Globus pallidus (tissue), 1 donor: ENCODE measurements at places on chromosomes 5 and 9.

GRCh38 chr5:41094871-41095270, 23.7 kb upstream of the MROH2B start:
- no peak for DNase-seq

GRCh38 chr5:176934309-176934930, 35.3 kb upstream of the HK3 start:
- no peak for DNase-seq

GRCh38 chr5:58279259-58279658, 180.6 kb downstream of the PLK2 start:
- DNase-seq = no peak

DNA sequence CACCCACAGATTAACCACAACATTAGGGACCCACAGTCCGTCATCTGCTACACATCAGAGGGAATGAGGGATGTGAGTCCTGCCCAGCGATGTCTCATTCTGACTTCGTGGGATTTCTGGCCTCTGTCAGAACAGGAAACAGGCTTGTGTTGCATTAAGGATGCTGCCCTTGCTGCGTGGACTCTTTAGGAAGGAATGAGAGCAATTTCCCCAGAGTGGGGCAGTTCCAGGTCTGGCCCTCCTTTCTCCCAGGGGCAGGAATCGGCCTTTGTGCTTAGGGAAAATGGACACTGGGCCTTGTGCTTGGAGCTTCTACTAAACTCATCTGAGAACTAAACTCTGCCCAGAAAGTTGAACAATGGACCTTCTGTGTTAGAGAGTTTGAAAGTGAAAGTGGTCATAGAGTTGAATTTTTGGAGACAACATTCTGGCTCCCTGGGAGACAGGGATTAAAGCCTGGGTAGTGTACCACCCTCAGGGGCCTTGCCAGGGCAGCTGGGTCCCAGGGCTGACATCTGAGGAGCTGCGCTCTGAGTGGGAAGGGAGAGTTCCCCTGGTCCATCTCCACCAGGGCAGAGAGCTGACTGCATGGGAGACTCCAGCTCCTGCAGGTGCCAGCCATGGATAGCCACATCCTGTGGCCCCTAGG, 37.8 kb upstream of the S1PR3 start:
- DNase-seq = peak; percentile 66

DNA sequence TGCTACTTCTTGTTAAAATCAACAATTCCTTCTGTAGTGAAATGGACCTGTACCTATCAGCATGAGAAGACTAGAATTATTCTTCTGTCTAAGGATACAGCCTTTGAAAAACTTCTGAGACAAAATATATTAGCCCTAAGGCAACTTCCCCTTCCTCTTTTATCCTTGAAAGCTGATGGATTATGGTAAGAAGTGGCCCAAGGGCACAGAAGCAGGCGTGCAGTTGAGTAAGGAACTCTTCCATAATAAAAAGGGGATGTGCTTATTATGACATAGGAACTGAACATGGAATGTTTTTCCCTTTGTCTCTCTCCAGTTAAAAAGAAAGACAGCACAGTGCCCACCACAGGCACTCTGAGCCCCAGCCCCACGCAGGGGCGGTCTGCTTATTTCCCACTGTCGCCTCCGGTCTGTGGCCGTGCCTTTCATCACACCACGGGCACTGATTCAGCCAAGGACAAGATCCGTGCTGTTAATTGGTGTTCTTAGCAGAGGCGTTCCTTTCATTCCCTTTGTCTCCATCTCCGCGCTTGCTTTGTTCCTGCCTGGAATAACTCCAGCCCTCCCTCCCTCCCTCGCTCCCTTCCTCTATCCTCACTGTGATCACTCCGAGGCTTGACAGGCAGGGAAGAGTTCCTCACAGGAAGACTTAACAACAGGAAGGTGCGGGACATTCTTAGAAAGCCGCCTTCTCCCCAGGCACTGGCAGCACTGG, 135.9 kb upstream of the OTULINL start:
- DNase-seq = no peak

DNA sequence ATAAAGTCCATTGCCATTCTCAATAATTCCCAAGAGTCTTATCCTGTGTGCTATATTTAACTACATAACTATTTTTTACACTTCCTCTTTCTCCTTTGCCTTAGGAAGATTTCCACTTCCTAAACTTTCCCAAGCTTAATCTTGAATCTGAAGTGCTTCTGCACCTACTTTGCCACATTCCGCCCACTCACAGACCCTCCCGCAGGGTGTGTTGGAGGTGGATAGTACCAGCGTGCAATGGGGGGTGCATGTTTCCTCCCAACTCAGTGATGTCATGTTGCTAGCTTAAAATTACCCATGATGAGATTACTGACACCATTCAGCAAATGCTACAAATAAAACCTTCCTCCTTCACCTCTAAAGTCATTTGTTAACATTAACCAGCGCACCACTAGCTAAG, 460.2 kb downstream of the NR2F1-AS1 start:
- no peak for DNase-seq

GRCh38 chr5:11520241-11520930, 383.9 kb downstream of the CTNND2 start:
- no peak for DNase-seq

- DNase-seq = no peak
Measured at GRCh38 chr5:178449163-178450070, 140.8 kb downstream of the COL23A1 start.

GRCh38 chr5:124641154-124641792, 105.2 kb downstream of the ZNF608 start:
- no peak for DNase-seq
